ENCODE measurements at places on chromosomes 6 and 20.

DNA sequence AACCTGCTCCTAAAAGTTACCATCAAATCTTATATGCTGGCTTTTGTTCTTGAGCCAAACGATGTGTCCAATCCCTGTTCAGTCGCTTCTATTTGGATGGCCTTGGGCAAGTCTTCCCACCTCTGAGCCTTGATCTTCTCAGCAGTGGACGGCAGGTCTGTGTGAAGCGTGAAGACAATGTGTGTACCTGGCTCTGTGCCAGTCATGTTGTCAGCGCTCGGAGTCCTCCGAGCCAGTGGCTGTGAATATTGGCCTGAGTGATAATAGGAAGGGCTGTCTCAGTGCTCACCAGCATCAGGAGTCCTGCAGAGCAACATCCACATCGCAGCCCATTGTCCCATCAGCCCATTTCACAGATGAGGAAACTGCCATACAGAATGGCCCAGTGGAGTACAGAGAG lies 219.0 kb downstream of the CDC5L start:
- DNase-seq = peak; percentile 26

DNA sequence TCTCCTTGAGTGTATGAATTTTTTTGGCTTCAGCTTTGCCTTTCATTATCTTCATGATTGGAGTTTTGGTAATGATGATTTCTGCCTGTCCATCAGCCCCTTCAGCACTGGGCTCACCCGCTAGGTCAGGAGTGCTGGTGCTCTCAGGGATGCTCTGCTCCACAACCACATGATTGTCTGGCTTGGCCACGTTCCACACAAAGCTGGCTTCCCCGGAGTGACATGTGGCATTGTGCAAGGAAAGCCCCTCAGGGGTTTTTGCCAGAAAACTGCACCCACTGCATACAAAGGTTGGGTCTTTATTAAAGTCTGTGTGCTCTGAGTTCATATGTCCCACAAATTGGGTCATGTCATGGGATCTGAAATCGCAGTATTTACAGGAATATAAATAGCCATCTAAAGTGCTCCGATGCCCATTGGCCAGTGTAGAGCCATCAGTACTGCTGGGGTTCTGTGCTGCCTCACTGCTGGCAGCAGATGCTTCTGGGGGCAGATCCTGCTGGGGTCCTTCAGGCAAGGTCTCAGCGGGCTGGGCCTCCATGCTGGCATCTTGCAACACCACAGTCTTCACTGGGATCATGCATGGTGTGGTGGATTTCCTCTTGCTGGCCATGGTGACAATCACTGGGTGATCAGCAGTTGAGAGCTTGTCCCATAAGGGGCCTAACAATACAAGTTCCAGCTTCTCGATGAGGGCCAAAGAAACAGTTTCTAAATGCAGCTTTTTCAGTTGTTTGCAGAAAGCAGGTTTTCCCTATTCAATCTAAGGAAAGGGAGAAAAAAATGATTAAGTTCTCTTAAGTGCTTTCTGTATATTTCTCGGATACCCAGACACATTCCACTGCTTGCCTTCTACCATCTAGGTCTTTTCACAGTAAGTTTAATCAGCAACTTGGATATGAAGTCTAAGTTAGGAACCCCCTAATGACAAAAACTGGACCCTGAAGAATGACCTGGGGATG lies 67.2 kb downstream of the PLCG1 start:
- DNase-seq = no peak

GRCh38 chr6:118203545-118203944 lies 296.5 kb downstream of the SLC35F1 start:
- no peak for DNase-seq

DNA sequence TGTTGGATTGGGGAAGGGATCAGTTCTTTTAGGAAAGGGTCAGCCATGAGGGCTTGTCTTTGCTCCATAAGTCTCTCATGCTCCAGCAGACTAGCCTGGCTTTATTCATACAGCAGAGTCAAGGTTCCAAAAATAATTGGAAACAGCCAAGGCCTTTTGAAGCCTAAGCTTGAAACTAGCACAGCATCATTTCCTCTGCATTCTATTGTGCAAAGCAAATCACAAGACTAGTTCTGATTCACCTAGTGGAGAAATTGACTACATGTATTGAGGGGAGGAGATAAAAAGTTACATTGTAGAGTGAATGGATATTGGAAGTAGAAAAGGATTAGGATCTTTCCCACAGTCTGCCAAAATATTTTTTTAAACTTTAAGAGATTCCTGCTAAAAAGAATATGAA lies 159.3 kb upstream of the PLCB4 start:
- peak; percentile 44 for DNase-seq

- DNase-seq = no peak
These were observed 94.2 kb downstream of the ERMARD start for GRCh38 chr6:169845426-169846285.

GRCh38 chr6:93974332-93974731 lies 555.0 kb upstream of the EPHA7 start:
- no peak for DNase-seq

DNA sequence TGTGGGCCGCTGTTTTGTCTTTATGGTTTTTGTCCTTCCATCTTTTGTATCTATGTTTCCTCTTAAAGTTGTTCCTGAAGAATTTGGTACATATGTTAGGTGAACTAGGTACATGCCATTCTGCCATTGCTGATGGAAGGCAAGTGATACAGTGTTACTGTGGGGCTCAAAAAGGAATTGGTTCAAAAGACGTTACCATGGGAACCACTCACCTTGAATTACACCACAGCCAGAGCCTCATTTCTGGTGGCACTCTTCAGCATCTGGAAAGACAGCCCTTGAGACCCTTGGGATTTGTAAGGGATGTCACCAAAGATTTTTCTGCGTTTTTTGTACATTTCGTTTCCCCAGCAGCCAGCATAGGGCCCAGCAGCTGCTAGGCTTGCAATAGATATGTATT lies 31.9 kb downstream of the TMEM181 start:
- no peak for DNase-seq

GRCh38 chr6:66032626-66033025 lies 325.6 kb upstream of the EYS start:
- DNase-seq = no peak

- DNase-seq = peak; percentile 45
These were observed 13.0 kb downstream of the C6orf163 start for GRCh38 chr6:87357479-87358196.

DNA sequence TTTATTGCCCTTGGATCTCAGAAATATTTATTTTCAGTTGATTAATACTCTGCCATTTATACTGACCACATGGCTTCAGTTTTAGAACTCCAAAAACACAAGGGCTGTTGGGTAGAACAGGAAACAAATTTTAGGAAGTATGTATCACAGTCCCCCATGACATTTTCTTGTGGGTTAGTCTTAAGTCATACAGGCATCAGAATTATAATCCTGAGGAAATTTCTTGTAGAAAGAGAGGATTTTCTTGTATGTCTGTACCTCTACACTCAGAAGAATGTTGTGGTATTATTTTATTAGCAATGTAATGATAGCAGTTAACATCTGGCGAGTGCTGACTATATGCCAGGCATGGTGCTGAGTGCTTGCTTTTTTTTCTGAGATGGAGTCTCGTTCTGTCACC lies 302.9 kb downstream of the CLIC5 start:
- DNase-seq = peak; percentile 71

GRCh38 chr6:83354747-83355146 lies 76.1 kb downstream of the ME1 start:
- DNase-seq = no peak

- DNase-seq = no peak
These were observed 37.6 kb upstream of the FBXL4 start for GRCh38 chr6:98985391-98985790.

DNA sequence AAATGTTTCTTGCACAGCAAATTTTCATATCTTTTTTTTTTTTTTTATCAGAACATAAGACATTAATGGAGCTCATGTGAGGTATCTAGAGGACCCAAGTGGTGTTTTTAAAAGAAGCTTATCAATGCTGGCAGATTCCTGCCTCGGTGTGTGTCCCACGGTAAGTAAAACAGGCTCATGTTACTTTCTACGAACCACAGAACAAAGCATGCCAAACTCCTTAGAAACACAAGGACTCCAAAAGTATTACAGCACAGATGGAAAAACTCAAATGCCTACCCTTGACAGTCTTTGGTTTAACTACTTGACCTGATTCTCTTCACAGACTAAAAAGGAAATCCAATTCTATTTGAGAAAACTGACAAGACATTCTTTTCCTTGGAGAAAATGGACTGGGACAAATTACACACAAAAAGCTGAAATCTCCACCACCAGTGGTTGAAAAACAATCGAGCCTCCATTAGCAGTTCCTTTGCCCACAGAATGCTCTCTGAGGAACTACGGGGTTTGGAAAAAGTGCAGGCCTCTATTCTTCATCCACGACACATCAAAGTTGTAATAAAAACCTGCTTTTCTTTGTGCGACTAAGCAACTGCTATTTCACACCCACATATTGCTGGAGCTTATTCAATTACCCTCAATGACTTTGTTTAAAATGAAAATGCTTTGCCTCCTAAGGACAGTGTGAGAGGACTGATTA lies 5.4 kb downstream of the METTL24 start:
- DNase-seq = peak; percentile 26

GRCh38 chr6:140271759-140272377 lies 897.4 kb upstream of the CITED2 start:
- no peak for DNase-seq

GRCh38 chr20:61661025-61661424 lies 404.7 kb downstream of the TAF4 start:
- DNase-seq = no peak

- DNase-seq = no peak
These were observed 10.7 kb downstream of the SNHG17 start for GRCh38 chr20:38424401-38424800.

GRCh38 chr20:37334450-37334849 lies 11.5 kb upstream of the SRC start:
- DNase-seq = no peak

DNA sequence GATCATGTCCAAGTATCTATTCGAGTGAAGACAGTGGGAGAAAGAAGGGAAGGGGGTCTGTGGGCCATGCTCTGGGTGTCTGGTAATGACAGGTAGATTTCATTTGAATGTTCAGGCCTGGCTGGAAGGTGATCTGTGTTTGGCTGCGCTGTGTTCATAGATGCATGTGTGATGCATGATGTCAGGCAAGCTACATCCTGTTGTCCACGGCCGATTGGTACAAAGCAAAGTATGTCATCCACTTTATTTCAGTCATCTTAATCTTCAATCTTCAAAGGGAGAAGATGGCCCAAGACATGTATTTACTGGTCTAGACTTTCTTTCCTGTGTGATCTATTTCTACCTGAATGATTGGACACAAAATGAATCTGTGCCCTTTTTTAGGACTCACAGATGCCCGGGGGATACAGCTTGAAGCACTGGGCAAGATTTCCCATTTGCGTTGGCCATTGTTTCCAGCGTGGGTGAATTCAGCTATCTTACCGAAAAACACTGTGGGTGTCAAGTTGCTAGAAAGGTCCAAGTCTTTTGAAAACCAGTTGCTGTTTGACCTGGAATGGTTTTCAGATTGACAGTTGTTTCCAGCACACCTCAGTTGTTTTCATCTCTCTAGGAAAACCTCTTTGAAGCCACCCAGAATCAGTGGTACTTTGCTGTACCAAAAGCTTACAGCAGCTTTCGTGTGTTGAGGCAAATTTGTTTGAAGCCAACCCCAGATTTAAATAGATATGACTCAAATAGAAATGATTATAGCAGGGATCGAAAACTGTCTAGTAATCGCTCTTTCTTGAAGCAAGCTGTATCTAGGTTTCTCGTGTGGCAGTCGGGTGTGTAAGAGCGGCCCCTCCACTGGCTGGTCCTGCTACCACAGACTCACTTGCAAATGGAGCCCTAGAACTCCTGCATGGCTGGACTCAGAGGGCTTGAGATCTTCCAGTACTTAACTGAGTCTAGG lies 27.2 kb downstream of the DUSP22 start:
- no peak for DNase-seq

DNA sequence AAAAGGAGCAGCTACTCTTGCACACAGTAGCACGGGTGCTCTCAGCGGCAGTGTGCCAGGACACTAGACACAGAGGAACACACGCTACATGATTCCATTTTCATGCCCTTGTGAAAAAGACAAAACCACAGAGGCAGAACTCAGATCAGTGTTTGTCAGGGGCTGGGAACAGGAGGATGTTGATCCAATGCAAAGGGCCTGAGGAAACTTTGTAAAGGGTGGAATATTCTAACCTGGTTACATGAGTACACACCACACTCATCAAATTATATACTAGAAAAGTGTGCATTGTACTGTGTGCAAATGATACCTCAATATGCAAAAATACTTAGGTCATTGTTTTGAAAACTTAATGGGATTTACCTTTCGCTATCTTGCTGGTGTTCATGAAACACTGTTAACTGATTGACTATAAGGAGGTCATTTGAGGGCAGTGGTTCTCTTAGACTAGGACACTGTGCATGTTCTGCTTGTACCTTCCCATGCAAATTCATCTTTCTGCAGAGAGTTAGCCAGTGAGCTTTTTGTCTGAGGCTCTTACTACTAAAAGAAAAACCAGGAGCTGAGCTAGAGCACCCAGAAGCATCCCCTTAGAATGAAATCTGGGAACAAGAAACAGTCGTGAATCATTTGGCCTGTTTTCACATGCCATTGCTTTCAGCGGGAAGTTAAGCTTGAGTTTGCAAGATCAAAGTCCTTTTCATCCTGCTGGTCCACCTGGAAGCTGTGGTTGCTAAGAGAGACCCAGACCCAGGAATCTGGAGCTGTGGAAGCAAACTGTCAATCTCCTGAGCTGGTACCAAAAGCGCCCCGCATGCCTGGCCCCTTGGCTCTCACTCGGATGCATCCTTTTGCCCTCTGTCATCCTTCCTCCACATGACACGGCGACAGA lies 204.8 kb downstream of the TTLL2 start:
- DNase-seq = no peak

- DNase-seq = no peak
These were observed 216.0 kb upstream of the SSTR4 start for GRCh38 chr20:22819112-22819511.

DNA sequence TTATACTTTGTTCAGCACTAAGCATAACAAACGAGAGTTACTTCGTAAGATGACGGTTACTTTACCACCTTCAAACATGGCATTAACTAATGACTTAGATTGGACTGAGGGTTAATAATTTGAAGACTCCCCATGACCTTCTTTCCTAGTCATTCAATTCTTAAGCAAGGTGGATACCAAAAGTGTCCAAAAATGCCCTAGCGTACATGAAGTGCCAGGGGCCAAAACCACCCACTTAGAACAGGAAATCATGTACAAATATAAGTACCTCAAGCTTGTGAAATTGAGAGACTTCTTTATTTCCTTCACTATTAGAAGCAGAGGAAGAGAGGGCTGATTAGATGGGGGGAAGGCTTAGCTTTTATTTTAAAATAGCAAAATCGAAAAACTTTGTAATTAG lies 166.4 kb downstream of the ATXN1 start:
- DNase-seq = no peak

GRCh38 chr20:55597526-55597925 lies 407.8 kb downstream of the CBLN4 start:
- DNase-seq = no peak
